ENCODE measurements at places on chromosomes 6 and 20.

DNA sequence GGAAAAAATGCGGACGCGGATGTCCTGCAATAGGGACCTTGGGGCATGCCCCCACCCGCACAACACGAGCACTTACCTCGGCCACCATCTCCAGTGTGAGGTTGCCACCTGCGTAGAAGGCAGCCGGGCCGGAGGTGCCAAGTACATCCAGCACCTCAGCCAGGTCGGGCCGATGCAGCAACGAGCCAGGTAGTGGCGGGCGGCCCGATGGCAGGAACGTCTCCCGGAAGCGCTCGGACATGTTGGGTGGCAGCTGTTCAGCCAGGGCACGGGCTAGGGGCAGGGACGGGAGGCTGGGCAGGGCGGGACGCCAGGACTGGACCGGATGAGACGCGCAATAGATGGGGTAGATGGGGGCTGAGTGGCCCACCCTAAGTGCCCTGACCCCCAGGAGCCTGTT, 13.3 kb downstream of the GGT7 start:
- DNase-seq, result no peak

DNA sequence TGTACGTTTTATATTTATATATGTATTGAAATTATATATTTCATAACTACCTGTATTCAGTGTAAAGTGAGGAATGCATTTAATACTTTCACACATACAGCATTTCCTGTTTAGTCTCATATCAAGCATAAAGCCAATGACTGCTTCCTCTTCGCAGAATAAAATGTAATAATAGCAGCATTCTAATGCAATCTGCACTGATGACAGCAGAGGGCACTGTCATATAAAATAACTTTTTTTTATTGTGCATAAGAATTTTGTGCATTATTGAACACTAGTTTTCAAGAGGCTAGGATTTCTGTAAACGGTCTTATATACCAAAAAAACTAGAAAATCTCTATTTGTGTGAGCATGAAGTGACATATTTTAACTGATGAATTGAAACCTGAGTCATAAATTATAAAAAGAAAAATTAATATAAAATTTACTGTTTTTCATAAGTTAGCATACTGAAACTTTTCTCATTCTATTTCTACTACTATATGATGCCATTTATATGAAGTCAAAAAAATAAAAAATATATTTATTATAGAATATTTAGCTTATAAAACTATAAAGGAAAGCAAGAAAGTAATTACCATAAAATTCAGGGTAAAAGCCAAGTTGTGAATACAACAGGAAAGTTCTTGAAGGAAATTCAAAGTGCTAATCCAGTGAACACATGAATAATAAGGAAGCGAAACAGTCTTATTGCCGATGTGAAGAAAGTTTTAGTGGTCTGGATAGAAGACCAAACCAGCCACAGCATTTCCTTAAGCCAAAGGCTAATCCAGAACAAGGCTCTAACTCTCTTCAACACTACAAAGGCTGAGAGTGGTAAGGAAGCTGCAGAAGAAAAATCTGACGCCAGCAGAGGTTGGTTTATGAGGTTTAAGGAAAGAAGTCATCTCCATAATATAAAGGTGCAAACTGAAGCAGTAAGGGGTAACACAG, 36.3 kb downstream of the RNF146 start:
- DNase-seq, result peak; percentile 25

DNA sequence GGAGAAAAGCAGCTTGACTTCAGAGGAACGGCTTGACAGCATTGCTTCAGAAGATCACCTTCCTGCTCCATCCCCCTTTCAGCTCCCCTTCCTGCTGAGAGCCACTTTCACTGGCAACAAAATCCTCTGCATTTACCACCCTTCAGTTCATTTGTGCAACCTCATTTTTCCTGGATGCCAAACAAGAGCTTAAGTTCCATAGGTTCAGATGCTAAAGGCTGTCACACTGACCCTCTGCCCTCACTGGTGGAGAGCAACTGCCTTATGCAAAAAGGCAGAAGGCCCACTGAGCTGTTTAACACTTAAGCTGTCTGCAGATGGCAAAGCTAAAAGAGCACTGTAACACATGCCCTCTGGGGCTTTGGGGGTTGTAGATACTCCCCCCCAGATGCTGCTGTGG, 131.2 kb upstream of the SPACA1 start:
- no peak for DNase-seq

- no peak for DNase-seq
Observed at GRCh38 chr20:7399114-7399513, 541.1 kb downstream of the HAO1 start.

GRCh38 chr6:56593801-56594318, 48.8 kb downstream of the DST start:
- DNase-seq, result no peak

GRCh38 chr6:121319112-121319553, 15.1 kb downstream of the TBC1D32 start:
- DNase-seq, result peak; percentile 43

- DNase-seq, result no peak
Observed at GRCh38 chr6:67679566-67680296, 955.4 kb upstream of the ADGRB3 start.

DNA sequence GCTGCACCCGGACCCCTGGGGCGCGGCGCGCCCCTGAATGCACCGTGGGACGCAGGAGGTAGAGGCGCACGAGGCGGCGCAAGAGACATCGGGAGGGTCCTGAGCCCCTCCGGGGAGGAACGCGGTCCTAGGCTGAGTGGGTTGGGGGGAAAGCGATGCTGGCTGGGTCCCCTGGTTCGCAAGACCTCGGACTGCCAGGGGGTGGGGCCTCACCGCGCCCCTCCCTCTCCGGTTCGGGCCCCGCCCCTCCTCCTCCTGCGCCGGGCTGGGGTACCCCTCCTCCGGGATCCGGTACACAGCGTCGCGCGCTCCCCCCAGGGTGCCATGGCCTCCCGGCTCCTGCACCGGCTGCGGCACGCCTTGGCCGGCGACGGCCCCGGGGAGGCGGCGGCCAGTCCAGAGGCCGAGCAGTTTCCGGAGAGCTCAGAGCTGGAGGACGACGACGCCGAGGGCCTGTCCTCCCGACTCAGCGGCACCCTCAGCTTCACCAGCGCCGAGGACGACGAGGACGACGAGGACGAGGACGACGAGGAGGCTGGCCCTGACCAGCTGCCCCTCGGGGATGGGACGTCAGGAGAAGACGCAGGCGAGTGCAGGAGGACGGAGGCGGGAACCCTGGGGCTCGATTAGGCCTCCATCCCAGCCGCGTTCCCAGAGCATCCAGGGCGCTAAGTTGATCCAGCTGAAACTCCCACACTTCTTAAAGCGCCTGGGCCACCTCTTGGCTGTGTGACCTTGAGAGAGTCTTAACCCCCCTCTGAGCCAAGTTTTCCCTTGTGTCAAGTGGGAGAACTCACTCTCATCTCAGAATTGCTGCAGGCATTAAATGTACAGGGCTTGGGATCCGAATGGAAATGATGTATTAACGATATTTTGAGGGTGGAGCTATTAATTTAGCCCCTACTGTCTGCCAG, 541 bp downstream of the SNX21 start:
- peak; percentile 85 for DNase-seq

GRCh38 chr6:108798670-108799353, 49.4 kb upstream of the ARMC2 start:
- peak; percentile 30 for DNase-seq

DNA sequence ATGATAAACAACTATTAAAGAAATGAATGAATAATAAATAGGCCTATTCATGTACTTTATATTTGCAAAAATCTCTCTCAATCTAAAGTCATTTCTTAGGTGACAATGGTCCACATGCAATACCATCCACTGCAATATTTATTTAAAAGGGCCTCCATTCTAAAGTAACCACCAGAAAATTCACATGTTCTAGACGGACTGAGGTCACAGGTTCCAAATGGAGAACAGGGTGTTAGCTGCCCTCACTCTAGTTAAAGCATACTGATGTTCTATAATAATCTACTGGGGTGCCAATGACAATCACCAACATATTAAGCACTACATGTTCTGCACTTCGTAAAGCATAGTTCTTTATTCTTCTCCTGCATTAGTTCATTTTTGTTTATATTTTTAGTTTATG, 1.2 kb downstream of the HBS1L start:
- DNase-seq, result no peak

DNA sequence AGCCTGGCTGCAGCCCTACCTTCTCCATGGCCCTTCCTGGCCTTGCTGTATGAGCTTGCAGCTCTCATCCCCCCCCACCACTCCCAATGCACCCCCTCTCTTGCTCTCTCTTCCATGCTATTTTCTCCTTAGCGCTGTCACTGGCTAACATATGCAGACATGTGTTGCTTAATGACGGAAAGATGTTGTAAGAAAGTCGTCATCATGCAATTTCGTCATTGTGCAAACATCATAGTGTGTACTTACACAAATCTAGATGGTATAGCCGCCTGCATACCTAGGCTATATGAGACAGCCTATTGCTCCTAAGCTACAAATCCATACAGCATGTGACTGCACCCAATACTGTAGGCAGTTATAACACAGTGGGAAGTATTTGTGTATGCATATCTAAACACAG, 27.0 kb downstream of the ANGPT4 start:
- no peak for DNase-seq

DNA sequence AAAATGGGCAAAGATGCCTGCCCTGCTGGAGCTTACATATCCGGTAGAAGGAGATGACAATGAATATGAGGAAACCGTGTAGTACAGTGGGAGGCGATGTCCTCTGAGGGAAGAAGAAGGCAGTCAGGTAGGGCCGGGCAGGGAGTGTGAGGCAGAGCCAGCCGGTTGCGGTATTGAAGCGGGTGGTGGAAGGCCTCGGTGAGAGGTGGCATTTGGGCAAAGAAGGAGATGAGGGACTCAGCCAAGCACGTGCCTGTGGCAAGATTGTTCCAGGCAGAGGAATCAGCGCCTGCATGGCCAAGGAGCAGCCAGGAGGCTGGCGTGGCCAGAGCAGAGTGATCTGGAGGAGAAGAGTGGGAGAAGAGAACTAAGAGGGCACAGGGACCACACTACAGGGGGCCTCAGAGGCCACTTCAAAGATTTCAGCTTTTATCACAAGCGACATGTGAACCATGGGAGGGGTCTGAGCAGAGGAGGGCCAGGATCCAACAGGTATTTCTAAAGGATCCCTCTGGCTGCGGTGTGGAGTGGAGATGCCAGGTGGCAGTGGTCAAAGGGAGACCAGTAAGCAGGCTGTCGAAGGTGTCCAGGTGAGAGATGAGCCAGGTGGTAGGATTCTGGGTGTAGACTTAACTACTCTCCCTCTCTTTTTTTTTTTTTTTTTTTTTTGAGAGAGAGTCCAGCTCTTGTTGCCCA, 13.8 kb downstream of the MDFI start:
- no peak for DNase-seq

DNA sequence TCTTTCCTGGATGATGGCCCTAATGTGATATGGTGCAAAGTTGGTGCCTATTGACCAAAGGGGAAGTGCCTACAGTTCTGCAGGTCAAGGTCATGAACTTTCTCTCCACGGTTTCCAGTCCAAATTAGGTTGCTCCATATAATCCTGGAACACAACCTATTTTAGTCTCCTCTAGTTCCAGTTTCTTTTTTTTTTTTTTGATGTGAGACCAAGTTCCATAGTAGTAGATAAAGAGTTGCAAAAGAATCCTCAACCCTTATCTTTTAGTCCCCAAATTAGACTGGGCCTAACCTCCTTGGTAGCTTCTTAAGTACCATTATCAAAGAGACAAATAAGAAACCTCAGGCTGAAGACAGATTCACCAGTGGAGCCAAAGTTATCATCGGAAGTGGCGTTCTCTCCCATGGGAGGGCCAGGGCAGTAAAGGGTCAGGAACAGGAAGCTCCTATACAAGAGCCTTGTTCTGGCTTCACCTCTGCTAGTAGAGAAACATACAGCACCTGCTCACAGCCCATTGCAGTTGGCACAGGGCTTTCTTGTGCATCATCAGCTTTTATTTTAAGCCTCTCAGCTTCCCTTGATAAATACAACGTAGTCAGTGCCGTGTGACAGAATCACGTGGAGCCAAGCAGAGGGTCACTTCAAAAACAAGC, 132.2 kb upstream of the RREB1 start:
- no peak for DNase-seq

DNA sequence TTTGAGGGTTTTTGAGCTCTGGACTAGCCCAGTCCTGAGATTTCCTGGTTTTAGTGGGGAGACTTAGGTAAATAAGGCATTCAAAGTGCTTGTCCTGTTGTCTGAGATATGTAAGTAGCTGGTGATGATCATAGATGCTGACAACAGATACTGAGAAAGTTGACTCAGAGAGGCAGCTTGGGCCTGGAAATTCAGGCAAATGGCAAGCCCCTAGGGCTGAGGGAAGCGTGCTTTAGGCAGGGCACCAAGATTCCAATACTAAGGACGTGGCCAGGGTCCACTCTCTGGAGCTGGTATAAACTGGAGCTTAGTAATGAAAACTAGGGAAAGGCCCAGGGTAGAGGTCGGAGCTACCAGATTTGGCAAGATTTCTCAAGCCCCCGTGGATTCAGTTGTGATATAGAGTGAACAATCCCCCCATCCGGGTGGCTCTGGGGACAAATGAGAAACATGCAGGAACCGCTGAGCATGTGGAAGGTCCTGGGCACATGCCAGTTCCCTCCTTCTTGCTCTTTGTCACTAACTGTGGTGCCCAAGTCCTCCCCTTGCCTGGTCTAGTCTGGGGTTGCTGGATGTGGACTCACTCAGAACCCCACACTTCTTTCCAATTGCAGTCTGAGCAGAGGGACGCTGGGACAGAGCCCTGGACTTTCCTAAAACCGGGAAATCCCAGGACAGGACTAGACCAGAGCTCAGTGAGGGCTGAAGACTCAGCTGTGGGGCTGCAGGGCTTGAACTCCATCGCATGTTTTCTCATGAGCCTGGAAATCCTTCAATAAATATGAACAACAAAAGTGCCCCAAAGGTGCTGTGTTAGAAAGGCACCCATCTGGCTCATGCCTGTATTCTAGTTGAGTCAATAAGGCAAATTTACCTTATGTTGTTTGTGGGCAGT, 10.3 kb downstream of the SLC22A3 start:
- no peak for DNase-seq

- peak; percentile 80 for DNase-seq
Observed at GRCh38 chr6:113909224-113909856, 52.2 kb downstream of the MARCKS start.

- no peak for DNase-seq
Observed at GRCh38 chr6:129845696-129846095, 15.4 kb downstream of the TMEM244 start.

DNA sequence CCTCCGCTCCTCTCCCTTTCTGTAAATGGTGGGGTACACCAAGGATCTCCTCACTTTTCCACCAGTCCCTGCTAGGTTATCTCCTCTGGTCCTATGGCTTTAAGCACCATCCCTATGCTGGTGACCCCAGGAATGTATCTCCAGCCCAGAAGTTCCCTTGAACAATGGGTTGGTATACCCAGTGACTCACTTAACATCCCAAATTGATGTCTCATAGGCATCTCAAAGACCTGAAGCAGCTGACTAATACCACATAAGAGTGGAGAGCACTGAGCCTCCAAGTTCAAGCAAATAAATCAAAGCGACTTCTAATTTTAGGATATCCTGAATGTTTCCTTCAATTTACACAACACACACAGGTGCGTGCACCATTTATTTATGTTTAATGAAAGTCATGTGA, 48.3 kb downstream of the ADGRF1 start:
- DNase-seq, result no peak

GRCh38 chr6:31125162-31125561, 4.9 kb upstream of the CDSN start:
- no peak for DNase-seq
